Activated naive CD4-positive, alpha-beta T cell treated with anti-CD3 and anti-CD28 coated beads, Interleukin-2, amount 10 ng/mL, durations not matched to agents 7 days and 5 days (primary cell): ENCODE measurements at places on chromosomes 7 and 10.
A peak's percentile ranks its signal among the peaks of the same experiment; 100 is the strongest.

DNA sequence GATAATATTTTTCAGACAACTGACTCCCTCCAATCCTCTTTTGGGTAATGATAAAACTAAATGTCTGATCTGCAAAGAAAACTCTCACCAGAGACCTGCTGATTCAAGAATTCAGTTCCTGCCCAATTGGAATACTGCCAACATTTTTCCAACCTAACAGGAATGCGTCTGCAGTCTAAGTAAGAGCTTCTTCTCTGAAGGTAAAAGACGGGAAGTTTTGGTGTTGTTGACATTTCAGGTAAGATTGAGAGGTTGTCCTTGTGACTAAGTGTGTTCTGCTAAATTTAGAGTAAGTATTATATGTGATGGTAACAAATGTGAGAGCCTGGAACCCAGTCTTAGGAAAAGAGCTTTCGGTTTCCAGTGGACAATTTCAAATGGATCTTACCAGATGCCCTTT is 17.6 kb downstream of the IFIT5 start:
- DNase-seq = no peak

DNA sequence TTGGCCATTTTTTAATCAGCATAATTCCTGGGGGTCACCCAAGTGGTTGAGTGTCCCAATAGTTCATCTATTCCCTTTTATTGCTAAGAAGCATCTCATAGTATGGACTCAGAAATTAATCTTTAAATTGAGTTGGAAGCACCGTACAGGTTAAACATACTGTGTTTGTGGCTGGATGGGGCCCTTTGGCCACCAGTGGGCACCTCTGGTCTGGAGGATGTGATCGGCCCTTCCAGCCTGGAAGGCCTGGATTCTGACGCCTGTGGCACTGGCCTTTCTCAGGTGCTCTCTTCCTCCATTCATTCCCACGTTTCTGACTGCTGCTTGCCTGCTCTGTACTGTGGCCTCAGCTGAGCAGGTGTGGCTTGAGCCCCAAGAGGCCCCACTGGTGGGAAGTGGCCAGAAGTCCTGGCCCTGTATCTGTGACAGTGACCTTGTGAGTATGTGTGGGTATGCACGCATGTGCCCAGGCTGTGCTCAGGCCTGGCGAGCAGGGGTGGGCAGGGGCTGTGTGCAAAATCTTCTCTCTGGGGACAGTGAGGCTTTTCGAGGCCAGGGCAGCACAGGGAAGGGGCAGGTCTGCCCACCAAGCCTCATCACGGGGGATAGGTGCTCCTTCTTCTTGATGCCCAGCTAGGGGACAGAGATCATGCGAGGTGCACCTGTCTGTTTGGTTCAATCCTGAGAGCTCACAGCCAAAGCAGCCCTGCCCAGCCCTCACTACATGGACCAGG is 30.1 kb downstream of the LDB3 start:
- no peak for DNase-seq

DNA sequence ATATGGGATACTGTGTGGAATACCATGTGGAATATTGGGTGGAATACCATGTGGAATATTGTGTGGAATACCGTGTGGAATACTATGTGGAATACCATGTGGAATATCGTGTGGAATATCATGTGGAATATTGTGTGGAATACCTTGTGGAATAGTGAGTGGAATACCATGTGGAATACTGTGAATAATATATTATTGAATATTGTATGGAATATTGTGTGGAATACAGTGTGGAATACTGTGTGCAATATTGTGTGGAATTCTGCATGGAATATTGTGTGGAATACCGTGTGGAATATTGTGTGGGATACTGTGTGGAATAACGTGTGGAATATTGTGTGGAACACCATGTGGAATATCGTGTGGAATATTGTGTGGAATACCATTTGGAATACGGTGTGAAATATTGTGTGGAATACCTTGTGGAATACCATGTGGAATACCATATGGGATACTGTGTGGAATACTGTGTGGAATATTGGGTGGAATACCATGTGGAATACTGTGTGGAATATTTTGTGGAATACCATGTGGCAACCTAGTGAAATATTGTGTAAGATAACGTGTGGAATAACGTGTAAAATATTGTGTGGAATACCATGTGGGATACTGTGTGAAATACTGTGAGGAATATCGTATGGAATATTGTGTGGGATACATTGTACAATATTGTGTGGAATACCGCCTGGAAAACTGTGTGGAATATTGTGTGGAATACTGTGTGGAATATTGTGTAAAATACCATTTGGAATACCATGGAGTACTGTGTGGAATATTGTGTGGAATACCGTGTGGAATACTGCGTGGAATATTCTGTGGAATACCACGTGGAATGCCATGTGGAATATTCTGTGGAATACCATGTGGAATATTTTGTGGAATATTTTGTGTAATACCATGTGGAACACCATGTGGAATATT is 133.9 kb upstream of the CHST15 start:
- no peak for DNase-seq

DNA sequence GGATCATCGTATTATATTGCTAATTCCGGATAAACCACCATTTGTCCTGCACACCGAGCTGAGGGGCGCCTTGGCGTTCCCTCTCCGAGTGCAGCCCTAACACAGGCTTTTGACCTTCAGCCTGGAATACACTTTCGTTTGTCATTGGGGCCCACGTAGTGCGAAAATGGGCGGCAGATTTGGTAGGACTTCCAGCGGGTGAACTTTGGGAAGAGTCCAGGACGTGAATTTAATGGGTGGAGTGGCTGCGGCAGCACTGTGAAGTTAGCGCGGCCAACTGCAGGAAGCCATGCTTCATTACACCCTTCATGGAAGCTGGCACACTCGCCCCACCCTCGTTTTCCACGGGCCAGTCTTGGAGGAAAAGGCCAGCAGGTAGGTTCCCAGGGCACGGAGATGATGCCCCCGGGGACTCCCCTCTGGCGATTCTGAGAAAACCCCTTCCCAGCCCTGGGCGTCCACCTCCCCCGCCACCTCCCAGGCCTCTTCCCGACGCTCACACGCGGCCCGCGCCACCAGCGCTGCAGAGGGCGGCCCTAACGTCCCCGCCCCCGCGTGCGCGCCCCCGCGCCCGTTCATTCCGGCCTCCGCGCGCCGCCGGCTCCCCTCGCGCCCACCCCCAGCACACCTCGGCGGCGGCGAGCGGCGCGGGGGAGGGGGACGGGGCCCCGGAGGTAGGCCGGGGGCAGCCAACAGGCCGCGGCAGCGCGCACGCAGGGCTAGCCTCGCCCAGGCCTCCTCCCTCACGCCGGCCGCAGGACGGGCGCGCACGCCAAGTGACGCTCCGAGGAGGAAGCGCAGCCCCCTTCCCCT is at the start of gene MLLT10:
Gene MLLT10 (plus strand): TSS at position 766 of the 813 bp plus-strand sequence. CDS start 413 bp downstream, outside the sequence.
- peak; percentile 93 for DNase-seq

DNA sequence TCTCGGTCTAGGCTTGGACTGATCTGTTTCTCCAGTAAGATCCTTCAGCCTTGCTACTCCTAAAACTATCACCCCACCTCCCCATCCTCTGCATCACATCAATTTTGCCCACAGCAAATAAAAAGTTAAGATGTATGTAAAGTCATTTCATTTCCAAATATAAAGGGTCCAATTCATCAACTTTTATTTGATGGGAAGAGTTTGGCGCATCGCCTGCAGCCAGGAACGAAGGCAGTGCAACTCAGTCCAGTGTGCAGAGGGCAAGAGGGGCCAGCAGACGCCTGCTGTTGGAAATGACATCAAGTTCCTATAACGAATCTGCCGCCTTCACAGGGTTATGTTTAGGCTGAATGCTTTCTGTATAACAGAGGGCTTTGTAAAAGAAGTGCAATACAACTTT is 97.0 kb downstream of the SVIL start:
- DNase-seq = no peak

- DNase-seq = no peak
Measured at GRCh38 chr10:17684537-17684936, 40.6 kb downstream of the STAM start.

GRCh38 chr10:10010397-10010796 is 1007.3 kb upstream of the CELF2 start:
- DNase-seq = no peak
